ENCODE measurements at places on chromosomes 6 and 20. TPM values are rescaled to one million over a fixed set of nuclear protein-coding genes. Genes with fewer than 3 reads are reported as not detected.

The CDSN gene
- not detected for total RNA-seq

GRCh38 chr6:128495536-128496333 is 24.7 kb downstream of the PTPRK start:
- DNase-seq = no peak

The ZDHHC14 gene
- 14.5 TPM for total RNA-seq

DNA sequence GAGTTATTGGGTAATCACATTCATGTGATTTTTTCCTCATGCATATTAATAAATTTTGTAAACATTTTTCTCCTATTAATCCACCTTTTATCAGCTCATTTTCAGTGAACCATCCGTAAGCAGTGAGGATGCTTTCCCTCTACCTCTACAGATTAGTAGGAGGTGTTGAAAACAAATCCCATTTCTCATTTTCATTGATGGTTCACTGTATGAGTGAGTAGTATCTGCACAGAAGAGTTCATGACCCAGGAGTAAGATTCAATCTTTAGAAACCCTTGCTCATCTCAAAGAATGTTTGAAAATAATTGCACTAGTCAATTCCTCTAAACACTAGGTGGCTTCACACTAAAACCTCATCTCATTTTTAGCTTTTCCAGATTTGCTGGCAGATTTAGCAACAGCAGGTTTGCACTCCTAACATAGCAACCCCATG is 440.0 kb downstream of the HAO1 start:
- no peak for DNase-seq

The CTAGE9 gene
- total RNA-seq = not detected

DNA sequence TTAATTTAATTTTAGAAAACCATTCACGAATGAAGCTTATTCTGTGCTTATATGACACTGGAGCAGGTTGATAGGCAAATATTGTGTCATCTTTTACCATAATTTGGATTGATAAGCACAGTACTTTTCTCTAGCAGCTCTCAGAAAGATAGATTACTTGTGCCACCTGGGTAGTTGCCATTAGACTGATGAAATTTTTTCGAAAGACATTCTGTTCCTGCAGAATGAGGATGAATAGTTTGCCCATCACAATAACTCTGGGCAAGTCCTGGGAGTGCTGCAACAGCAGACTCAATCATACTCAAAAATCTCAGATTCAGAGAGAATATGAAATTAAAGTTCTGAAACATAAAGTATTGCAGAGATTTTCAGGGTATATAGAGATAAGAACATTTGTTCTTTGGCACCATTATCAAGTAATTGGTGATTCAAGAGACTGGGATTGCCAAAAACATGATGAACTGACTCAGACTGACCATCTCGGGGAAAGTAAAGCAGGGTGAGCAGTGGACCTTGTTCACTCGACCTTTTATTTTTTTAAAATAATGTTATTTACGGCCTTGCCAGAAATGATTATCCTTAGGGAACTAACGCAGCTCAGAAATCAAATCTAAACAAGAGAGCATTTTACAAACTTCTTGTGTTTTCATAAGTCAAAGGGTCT is 65.8 kb upstream of the PTCHD4 start:
- no peak for DNase-seq

Data from ascending aorta (tissue), 2 donors.